Activated T-cell treated with anti-CD3 and anti-CD28 coated beads for 24 hours (primary cell): ENCODE measurements at places on chromosomes 2 and 18.

GRCh38 chr18:8116341-8117005 lies 492.8 kb upstream of the RAB12 start:
- DNase-seq, result no peak

- no peak for DNase-seq
These were observed 1.0 kb downstream of the DARS1 start for GRCh38 chr2:135984199-135985017.

- DNase-seq, result no peak
These were observed 31.3 kb upstream of the SLC25A52 start for GRCh38 chr18:31791817-31792579.

- no peak for DNase-seq
These were observed 26.7 kb upstream of the ALPP start for GRCh38 chr2:232351686-232352510.

- DNase-seq, result no peak
These were observed 35.0 kb downstream of the SLC3A1 start for GRCh38 chr2:44310287-44310686.

DNA sequence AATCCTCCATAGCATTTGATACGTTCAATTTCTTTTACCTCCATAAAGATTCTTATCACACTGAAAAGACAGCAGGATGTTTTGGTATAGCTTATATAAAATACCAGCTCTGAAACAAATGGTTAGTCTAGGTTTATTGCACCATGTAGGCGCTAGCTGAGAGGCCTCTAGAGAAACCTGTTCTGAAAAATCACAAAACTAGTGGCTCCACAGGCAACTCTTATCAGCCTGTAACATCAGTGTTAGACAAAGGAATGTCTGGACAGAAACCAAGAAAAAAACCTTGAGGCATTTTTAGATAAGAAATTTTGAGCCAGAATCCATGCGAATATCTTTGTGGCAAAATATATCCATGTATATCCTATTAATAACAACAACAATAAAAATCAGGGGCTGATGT lies 440.4 kb upstream of the MAP2 start:
- no peak for DNase-seq

DNA sequence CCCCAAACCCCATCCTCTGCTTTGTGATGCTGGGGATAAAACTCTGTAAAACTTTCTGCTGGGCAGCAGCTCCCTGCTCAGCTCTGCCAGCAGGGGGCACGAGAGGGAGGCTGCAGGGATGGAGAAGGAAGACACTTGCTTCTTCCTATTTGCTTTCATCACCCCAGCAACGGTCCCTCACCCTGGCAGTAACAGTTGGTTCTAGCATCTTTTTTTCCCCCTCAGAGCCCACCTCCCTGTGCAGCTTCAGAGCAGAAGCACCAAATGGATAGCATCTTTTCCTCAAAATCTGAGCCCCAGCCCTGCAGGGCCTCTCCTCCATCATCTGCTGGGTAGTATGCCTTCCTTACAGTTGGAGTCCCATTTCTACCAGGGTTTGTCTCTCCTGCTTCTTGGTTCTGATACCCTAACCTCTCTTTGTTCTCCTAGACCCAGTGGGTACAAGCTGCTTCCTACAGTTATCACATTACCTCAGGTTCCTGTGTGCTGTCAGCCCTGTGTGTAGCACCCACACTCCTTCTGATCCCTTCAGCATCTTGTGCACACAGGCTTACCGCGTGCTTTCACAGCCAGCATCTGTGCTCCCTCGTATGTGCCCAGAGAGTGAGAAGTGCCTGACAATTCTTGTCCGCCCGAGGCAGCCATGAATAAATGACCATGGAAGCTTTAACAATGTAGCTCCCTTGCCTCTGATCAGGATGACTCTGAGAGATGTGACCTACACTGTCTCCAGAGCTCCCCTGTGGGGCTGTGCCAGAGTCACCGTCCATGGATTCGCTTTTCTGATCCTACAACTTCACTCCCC lies 14.5 kb downstream of the CKAP2L start:
- peak; percentile 75 for DNase-seq

GRCh38 chr2:127531221-127531648 lies 4.2 kb upstream of the MYO7B start:
- no peak for DNase-seq

DNA sequence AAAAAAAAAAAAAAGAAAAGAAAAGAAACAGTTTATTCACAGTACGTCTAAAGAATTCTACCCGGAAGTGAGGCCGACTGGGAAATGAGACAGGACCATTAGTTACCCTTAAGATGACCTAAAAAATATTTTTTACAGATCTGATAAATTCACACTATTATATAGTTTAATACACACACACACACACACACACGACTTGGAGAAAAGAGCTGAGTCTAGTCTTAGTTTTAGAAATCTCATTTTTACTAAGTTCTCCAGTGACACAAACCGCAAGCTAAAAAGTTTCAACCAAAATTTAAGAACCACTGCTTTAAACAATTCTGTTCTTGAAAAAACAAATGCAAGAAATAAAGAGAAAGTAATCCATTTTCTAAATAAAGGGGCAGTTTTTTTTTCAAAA lies 27.1 kb downstream of the ST3GAL5 start:
- no peak for DNase-seq

GRCh38 chr2:177667626-177668025 lies 275.1 kb downstream of the AGPS start:
- DNase-seq, result no peak
